NCI-H1105 (cell line): ENCODE measurements at places on chromosomes 6 and 20.
A peak's percentile ranks its signal among the peaks of the same experiment; 100 is the strongest.

- DNase-seq: no peak
These were observed 2.0 kb downstream of the TBX18 start for GRCh38 chr6:84762220-84763002.

DNA sequence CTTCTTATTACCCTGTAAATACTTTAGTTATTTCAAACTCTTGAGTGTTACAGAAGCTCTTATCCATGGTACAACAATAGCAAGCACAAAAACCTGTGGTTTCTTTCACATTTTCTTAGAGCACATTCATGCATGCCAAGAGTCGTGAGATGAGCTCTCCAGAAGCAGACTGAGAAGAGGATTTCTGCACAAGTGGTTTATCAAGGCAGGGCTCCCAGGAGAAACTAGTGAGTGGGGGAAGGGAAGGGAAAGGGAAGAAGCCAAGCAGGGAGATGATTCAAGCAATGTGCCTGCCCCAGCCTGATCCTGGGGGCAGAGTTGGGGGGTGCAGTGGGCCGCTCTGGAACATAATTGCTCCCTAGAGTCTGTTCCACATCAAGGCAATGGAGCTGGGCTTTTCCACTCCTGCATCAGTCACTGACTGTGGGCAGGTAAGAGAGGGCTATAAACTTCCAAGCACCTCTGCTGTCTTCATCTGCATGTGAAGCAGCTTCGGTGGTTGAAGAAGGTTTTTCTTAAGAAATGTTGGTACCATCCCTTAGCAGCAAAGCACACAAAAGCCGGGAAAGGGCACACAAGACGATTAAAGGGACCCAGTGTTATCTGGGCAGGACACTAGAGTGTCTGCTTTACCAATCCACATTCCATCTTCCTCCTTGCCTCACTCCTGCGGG is 152.1 kb downstream of the PLCB4 start:
- DNase-seq: no peak

DNA sequence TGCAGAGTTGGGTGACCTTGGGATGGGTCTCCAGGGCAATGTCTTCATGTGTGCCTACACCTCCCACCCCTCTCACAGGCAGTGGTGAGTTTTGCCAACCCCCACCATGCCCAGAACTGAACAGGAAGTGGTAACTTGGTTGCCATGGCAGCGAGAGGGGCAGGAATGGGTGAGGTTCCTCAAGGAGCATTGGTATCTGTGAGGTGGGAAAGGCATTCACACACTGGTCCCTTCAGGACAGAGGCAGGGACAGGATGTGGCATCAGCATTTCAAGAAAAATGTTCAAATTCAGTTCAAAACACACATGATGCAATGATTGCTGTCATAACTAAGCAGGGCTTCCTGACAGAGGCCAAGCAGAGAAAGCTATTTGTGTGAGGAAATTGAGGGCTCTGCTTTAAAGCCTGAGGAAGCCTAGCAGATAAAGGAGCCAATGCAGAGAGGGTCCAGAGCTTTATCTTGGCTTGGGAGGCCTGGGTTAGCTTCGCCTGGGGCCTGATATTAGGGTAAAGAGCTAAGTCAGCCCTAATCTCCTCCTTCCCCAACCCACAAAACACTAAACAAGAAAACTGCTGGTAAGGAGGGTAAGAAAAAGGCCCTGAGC is 551 bp downstream of the TREML2 start:
- no peak for DNase-seq

DNA sequence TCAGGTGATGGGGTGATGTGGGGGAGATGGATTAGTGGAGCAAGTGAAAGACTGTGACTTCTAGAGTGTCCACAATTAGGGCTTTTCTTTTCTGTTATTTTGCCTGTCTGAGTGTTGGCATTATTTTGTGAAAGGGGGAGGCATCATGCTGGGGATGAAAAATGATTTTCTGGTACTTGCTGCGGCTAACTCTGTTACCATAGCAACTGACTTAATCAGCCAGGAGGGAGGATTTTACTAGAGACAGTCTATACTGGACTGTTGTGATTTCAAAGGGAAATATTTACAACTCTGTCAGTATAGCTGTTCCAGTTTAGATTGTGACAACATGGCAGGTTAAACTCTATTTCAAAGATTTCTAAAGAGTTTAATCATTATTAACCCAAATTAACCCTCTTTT is 30.4 kb upstream of the MRAP2 start:
- DNase-seq: no peak

DNA sequence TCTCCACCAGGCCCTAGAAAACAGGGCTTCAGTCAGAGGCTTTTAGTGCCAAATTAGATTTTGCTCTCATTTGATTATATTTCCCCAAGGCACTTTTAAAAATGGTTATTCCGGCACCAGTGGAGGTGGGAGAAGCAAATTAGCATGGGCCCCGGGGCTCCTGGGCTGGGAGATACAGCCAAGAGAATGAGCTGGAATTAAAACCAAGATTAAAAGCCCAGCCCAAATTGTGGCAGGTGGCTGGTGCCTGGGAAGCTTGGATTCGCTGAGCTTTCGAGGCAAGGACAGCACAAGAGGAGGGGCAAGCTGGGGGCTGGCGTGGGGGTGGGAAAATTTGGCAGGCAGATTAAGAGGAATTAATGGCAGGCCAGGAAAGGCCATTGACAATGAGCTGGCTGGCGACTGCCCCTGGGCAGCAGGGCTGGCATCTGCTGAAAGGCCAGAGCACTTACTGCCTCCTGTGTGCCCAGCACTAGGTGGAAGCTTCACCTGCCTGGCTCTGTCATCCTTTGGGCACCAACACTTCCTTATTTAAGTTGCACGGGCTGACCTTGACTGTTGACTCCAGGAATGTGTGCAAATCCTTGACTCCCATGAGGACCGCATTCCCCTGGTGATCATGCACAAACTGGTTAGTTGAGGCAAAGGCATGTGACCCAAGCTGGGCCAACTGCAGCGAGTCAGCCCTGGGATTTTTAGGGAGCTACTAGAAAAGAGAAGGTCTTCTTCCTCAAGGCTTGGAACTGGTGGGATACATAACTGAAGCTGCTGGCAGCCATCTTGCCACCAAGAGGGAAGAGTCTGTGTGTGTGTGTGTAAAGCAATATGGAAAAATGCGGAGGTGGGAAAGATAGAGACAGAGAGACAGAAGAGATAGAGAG is 76.1 kb downstream of the SULF2 start:
- DNase-seq: peak; percentile 25

GRCh38 chr6:32114796-32115195 is 5.7 kb upstream of the TNXB start:
- DNase-seq: no peak

DNA sequence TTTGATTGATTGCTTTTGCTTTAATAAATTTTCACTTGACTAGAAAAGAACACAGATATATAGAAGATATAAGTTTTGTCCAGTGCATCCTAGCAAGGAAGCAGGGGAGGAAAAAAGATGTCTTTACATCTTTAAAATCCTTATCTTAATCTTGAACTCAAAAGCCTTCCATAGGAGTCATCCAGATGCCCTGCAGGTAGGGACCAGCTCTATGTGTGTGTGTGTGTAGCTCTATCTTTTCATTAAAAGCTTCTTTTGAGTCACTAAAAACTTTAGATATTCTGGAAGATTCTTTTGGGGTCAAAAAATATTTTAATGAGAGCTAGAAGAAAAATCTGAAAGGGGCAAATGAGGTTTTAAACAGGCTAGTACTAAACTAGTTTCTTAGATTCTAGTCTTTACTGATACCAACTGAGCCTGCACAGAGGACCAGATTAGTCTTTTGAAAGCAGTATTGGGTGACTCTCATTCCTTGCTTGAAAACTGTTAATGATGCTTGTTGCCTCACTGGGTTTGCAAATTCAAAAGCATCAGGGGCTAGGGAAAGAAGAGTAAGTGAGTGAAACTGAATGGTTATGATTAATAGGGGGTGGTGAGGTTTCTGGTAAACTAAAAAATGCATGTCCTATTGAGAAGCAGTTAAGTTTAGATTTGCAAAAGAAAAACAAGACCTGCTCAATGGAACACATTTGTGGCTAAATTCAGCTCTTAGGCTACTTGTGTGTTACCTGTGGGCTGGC is 40.6 kb upstream of the JAG1 start:
- DNase-seq: no peak

DNA sequence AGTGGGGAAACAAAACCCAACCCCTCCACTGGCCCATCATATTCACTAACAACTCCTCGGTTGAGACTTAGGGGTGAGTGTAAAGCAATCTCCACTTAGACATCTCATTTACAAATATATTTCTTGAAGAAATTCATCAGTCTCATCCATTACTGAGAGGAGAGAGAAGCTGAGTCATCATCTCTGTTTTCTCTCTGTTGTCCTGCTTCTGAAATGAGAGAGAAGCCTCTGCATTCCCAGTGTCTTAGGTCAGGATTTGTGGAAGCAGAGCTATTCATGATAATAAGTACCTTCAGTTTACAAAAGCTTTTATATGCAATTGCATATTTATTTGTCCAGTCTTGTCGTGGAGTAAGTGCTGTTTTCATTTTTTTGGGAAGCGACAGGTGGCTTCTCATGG is 879 bp downstream of the MEP1A start:
- no peak for DNase-seq
